ENCODE measurements at places on chromosomes 3 and 15.

DNA sequence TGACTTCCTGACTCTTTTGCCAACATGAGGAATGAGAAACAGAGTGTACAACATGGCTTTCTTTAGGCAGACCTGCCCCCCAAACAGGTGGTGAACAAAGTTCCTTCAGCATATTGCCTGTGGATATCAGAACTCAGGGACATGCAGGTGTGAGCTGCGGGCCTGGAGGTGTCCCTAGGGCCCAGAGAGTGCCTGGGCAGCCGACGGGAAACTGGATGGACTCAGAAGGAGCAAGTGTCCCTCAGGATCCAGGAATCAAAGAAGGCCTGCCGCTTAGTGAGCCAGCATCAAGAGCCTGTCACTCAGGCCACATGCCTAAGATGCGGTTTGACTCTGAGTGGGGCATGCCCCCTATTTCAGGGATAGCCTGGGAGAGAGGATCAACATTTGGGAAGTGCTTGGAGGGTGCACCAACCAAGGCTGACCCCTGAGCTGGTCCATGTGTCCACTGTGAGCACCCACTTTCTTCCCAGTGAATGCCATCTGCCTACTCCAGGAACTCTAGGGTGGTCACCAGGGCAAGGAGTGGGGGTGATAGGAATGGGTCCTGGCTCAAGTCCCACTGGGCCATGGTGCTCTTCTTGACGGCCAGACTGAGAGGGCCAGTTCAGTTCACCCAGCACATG lies 16.1 kb upstream of the POLR2M start:
- DNase-seq = no peak

GRCh38 chr15:68666812-68667450 lies 88.1 kb downstream of the CORO2B start:
- DNase-seq = no peak

DNA sequence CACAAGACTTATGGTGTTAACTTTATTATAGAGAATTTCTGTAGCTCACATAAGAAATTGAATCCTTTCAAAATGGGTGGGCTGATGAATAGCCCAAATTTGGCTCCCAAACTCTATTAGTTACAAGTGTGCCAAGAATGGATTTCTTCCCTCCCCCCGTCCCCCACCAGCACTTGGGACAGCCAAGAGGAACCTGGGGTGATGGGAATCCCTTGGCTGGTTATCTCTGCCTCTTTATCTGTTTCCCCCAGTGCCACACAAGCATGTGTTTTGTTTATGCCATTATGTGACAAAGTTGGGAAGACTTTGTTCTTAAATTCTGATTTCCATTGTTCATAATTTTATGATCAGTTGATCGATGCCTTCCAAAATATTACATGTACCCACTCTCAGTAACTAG lies 28.3 kb downstream of the CMSS1 start:
- no peak for DNase-seq

DNA sequence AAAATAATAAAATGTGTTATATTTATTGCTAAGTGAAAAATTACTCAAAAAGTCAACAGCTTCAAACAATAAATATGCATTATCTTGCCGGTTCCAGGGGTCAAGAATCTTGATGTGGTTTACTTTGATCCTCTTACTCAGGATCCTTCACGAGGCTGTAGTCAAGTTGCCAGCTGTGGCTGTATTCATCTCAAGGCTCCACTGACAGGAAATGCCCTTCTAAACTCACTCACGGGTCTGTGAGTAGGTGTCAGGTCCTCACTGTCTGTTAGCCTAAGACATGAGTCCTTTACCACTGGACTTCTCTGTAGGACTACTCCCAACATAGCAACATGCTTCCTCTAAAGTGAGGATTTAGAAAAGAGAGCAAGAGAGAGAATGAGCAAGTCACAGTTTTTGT lies 983.0 kb downstream of the SI start:
- no peak for DNase-seq

DNA sequence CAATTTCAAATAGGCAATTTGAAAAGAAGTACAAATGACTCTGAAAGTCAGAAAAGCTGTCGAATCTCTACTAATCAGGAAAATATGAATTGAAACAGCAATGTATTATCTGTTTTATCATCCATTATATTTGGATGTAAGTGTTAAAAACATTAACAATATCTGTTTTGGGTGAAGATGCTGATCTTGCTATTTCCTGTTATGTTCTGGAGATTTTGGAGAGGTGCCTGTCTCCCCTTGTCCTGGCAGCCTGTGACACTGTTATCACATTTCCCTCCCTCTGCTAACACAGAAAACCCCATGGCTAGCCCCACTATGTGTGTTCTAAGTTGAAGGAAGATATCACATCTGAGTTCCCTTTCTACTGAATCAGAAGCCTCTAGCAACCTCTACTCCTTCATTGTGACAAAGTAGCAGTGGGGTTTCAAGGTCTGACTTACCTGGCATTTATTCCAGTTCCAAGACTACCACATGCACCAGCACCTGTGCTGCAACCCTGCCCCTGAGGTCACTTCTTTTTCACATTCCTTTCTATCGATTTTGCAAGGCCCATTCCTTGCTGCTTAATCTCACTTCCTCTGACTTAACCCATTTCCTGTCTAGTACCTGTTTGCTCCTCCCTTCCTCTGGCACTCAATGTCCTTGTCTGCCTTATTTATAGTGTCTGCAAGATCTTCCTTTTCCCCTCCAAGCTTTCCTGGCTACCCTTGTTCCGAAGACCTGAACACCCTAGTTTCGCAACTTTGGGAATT lies 95.5 kb upstream of the COL8A1 start:
- DNase-seq = no peak

DNA sequence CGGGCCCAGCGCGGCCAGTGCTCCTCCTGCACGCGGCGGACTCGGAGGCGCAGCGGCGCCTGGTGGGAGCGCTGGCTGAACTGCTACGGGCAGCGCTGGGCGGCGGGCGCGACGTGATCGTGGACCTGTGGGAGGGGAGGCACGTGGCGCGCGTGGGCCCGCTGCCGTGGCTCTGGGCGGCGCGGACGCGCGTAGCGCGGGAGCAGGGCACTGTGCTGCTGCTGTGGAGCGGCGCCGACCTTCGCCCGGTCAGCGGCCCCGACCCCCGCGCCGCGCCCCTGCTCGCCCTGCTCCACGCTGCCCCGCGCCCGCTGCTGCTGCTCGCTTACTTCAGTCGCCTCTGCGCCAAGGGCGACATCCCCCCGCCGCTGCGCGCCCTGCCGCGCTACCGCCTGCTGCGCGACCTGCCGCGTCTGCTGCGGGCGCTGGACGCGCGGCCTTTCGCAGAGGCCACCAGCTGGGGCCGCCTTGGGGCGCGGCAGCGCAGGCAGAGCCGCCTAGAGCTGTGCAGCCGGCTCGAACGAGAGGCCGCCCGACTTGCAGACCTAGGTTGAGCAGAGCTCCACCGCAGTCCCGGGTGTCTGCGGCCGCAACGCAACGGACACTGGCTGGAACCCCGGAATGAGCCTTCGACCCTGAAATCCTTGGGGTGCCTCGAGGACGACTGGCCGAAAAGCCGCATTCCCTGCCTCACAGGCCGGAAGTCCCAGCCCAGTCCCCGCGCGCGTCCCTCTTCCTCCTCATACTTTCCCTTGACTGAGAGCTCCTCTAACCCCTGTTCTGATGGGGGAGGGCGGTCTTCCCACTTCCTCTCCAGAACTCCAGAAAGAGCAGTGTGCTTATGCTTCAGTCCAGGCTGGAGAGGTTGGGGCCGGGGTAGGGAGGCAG lies 1.4 kb upstream of the IL17RC start:
- DNase-seq = no peak

Data from activated CD4-positive, alpha-beta T cell treated with anti-CD3 and anti-CD28 coated beads for 4 hours (primary cell).